Substantia nigra (tissue), 51 donors: ENCODE measurements at places on chromosomes 1 and 21.

DNA sequence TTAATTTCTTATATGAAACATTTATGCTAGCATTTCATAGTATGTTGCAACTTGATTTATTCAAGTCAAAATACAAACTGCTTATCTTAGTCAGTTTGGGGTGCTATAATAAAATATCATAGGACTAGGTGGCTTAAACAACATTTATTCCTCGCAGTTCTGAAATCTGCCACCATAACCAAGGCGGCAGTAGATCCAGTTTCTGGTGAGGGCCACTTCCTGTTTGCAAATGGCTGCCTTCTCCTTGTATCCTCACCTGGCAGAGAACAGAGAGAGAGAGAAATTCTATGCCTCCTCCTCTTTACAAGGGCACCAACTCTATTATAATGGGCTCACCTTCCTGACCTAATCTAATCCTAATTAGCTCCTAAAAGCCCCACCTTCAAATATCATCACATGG is 76.1 kb upstream of the RGS2 start:
- no peak for DNase-seq

DNA sequence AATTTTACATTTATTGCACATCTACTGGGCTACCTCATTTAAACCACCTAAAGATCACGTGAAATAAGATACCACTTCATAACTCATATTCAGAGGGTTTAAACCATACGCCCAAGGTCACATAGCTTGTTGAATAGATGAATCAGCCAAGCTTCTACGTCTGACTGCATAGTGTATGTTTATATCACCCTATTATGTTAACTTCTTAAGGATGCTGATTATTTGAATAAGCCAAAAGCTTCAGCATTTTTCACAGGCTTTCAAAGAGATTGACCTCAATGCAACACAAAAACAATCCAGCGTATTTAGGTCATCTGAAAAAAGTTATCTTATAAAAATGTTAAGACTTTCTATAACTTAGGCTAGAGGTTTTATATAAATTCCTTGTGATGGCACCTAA is 373.8 kb downstream of the TGFB2 start:
- no peak for DNase-seq

DNA sequence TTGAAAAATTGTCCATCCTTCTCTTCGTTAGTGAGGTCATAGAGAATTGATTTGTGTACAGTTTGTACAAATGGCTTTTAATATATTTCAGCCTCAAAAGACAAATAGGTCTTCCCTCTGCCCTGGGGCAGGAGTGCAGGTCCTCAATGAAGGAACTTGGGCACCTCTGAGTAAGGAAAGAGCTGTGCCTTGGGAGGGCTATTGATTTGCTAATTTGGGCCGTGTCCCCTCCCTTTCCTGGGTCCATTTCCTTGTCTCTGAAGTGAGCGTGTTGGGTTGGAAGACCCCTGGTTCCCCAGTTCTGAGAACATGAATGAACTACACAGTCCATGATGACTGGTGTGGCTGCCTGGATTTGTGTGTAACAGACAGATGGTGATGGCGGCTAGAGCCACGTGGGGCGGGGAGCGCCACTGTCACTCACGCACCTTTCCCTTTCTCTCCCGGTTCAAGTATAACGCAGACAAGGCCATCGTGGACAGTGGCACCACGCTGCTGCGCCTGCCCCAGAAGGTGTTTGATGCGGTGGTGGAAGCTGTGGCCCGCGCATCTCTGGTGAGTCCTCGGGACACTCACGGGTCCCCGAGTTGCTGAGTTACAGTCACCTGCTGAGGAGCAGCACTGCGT is 71.0 kb upstream of the FAM3B start:
- no peak for DNase-seq

GRCh38 chr1:31955917-31956736 is 18.0 kb upstream of the PTP4A2 start:
- no peak for DNase-seq

GRCh38 chr1:55010887-55011217 is 12.1 kb downstream of the BSND start:
- DNase-seq: no peak

DNA sequence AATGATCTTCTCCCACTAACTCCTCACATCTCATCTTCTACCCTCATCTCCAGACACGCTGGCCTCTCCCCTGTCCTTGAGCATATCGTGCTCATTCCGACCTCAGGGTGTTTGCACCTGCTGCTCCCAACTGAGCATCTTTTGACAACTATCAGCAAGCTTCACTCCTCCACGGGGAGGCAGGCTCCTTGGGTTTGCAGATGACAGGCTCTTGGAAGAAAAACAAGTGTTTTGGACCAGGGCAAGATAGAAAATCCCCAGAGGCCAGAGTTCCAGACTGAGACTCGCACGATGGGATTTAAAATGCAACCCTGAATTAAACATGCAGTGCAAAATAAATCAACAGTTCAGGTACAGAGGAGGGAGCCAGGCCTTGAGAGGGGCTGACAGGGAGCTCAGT is 246.7 kb downstream of the PTPRU start:
- no peak for DNase-seq

GRCh38 chr1:29801561-29801973 is 565.2 kb downstream of the PTPRU start:
- DNase-seq: no peak

- DNase-seq: no peak
Measured at GRCh38 chr1:232743999-232744398, 61.2 kb upstream of the MAP10 start.
